ENCODE measurements at places on chromosomes 16 and 17.
A peak's percentile ranks its signal among the peaks of the same experiment; 100 is the strongest.

- DNase-seq, result no peak
Measured at GRCh38 chr17:66317629-66318028, 15.2 kb downstream of the PRKCA start.

GRCh38 chr16:79714440-79714839, 113.9 kb upstream of the MAF start:
- DNase-seq, result no peak

GRCh38 chr17:73973586-73974409, 229.7 kb upstream of the RPL38 start:
- no peak for DNase-seq

- no peak for DNase-seq
Measured at GRCh38 chr16:3479654-3480216, 15.6 kb downstream of the C16orf90 start.

GRCh38 chr17:61463316-61464129, 11.3 kb downstream of the TBX4 start:
- DNase-seq, result no peak

- DNase-seq, result no peak
Measured at GRCh38 chr16:80330803-80331202, 210.0 kb upstream of the DYNLRB2 start.

GRCh38 chr17:47898241-47898640, 2.2 kb downstream of the SP2 start:
- no peak for DNase-seq

DNA sequence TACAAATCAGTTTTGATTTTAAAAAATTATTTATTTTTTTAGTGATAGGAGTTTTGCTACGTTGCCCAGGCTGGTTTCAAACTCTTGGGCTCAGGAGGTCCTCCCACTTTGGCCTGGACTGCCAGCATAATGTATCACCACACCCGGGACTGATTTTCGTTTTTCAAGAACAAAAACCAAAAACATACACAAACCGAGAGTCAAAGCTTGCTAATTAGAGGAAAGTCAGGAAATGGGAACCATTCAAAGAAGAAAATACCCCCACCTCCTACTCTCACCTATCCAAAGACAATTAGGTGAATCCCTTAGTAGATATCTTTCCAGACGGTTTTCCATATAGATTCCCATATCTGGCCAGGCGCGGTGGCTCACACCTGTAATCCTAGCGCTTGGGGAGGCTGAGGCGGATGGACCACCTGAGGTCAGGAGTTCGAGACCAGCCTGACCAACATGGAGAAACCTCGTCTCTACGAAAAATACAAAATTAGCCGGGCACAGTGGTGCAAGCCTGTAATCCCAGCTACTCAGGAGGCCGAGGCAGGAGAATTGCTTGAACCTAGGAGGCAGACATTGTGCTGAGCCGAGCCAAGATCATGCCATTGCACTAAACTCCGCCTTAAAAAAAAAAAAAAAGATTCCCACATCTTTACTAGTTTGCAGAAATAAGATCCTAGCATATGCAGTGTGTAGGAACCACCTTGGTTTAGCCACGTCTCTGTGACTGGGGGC, 883 bp upstream of the SPN start:
- DNase-seq, result no peak

DNA sequence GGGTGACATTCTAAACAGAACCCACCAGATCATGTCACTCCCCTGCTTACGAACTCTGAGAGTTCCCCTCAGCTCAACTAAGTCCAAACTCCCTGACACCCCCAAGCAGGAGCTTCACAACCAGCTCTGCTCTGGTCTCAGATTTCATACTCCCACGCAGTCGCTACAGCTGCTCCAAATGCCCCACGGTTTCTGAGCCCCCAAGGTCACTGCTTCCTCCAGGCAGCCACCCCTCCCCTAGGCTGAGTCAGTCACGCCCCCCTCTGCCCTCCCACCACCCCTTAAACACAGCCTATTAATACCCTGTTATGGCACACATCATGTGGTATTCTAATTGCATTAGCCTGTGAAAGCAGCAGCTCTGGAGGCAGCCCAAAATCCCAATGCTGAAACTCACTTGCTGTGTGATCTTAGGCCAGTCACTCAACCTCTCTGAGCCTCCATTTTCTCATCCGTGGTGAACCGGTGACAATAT, 51.5 kb downstream of the GSG1L start:
- DNase-seq, result no peak

- no peak for DNase-seq
Measured at GRCh38 chr17:27153005-27153404, 140.9 kb upstream of the WSB1 start.

DNA sequence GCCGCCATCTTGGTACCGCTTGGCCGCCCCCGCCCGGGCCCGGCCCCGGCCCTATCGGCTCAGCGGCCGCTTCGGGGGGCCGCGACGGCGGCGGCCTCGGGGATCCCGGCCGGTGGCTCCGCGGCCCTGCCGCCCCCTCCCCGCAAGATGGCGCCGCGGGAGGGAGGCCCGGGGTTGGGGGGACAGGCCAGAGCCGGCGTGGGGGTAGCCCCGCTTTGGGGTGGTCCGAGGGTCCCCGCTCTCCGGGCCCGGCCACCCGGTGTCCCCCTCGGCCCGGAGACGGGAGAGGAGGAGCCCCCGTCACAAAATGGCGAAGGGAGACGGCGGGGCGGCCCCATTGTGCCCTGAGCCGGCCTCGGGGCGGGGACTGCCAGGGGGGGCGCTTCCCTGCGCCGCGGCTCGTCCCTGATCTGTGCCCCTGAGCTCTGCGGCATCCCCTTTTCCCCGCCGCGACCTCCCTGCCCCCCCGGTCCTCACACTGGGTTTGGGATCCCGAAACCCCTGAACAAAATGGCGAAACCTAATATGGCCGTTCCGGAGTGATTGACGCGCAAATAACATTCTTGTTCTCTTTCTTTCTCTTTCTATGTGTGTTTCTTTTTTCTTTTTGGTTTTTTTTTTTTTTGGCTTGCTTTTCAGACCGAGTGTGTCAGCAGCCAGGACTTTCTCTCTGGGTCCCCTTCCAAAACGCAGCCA, 986 bp downstream of the HAPSTR1 start:
- DNase-seq, result no peak

- peak; percentile 83 for DNase-seq
Measured at GRCh38 chr17:38703742-38704605, 1.1 kb upstream of the MLLT6 start.

Data from stimulated activated CD8-positive, alpha-beta memory T cell treated with anti-CD3 and anti-CD28 coated beads, Interleukin-15, amount 100 ng/mL, for 48 hours (primary cell).